ENCODE measurements at places on chromosomes 7 and 10.

DNA sequence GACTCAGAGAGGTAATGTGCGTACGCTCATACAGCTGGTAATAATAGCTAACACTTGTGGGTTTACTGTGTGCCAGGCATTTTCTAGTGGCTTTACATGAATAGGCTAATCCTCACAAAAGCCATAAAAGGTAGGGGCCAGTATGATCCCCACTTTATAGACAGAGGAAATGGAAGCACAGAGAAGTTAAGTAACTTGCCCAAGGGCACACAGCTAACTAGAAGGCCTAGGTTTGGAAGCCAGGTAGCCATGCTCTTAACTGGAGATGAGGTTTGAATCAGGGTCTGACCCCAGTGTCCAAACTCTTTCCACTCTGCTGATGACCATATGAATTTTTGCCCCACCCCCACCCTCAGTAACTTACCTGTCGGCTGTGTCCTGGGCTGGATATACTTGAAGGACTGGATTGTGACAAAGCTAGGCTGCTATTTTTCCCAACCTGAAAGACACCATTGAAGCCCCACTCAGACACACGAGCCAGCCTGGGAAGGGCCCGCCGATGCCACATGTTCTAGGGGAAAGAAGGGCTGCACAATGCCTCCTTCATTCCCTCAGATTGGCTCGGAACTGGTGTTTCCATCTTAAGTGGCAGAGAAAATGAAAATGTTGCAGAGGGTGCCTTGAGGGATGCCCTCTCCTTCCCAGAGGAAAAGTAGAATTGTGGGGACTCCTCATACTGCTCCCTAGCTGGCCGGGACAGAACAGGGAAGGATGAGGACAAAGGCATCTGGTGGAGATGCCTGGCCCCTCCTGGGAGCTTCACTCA, 29.1 kb upstream of the EFCAB10 start:
- H3K4me1 ChIP-seq, result no peaks in the 10 kb centered on the region
- H3K27ac ChIP-seq, result no peak overlapping the region
- DNase-seq, result no peak
- H3K36me3 ChIP-seq, result peaks cover 21% of the 10 kb centered on the region
- H3K27me3 ChIP-seq, result no peaks in the 10 kb centered on the region
- H3K4me3 ChIP-seq, result no peak overlapping the region

DNA sequence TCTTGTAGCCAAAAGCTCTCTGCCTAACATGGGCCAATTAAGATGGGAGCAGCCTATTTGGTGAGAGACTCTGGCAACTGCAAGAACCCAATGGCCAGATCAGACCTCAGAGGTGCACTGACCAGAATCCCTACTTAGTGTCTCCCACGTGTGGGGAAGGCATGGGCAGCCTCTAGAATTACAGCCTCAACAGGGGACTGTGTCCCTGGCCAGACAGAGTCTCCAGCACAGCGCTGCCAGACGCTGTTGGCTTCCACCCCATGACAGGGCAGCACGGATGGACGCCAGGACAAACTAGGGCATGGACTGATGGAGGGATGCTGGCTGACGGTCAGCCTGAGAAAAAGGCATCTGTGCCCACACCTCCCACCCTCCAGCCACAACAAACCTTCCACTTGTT, 729.3 kb upstream of the AUTS2 start:
- DNase-seq, result no peak
- H3K36me3 ChIP-seq, result no peaks in the 10 kb centered on the region
- no peak overlapping the region for H3K27ac ChIP-seq
- no peak overlapping the region for H3K4me3 ChIP-seq

GRCh38 chr10:52390388-52390787, 76.3 kb downstream of the DKK1 start:
- H3K27ac ChIP-seq, result no peak overlapping the region
- H3K36me3 ChIP-seq, result no peaks in the 10 kb centered on the region
- no peak overlapping the region for H3K4me3 ChIP-seq
- no peak for DNase-seq

DNA sequence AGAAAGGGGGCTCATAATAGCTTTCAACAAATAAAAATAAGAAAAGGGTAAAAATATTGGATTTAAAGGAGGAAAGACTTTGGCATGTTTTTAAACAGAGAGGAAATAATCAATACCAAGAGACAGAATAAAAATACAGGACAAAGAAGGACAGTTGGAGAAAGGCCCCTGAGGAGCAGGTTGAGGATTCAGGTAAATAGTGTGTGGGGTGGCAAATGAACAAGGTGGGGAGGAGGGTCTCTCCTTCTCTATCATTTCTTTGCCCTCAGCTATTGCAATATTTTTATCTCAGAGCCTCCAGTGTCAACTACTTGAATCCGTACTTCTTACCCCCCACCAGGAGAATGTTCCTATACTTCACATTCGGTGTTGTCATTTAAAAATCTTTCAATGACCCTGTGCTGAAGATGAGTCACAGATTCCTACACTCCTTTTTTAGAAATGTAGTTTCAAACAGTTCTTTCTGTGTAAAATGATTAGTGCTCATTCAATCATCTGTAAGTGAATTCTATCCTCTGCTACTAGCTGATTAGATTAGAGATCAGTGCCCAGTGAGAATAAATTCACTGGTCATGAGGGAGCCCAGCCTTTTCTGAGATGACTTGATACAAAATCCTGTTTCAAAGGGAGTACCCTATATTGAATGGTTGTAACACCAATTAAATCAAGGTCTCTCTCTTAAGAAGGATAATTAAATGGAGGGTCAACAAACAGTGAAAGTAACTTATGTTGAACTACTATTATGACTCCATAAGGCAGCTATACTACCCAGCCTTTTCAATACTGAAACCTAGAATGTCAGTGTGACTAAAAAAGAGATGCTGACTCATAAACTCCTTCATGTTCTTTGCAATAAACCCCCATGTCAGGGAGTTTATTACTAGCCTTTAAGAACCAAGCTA, 50.4 kb upstream of the WNT16 start:
- H3K36me3 ChIP-seq, result no peaks in the 10 kb centered on the region
- no peaks in the 10 kb centered on the region for H3K4me1 ChIP-seq

DNA sequence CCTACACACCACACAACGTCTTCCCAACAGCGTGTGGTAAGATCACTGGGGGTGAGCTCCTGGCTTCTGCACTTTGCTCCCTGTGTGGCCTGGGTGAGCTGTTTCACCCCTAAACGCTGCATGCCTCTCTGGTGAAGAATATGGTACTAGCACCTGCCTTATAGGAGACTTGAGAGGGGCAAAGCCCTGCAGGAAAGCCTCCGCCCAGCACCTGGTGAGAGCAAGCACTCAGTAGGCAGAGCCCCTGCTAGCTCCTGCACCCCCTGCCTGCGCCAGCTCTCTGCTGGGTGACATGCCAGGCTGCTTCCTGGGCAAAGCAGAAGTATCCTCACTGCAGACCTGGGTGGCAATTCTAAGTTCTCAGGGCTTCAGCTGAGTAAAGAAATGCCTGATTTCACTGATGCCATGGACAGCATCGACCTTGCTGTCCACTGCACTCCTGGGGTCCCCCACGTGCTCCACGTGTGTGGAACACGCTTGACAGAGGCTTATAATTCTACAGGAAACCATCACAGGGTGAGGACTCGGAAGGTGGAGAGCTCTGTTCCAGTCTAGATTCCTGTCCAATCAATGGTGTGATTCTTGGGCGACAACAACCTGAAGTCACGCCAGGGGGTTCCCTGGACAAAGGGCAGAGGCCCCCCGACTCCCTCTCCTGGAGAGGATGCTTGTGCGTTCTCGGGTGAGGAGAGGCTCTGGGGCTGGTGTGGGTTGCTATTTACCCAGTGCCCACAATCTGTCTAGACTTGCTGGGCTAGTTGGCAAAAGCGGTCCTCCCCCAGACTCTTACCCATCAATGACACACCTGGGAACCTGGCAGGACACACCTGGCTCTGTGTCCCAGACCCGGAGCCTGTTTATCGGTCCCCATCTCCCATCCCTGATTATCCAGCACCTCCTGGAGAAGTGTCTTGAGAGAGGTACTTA, 5.0 kb upstream of the CALML5 start:
- DNase-seq, result no peak
- no peak overlapping the region for H3K4me3 ChIP-seq
- H3K4me1 ChIP-seq, result no peaks in the 10 kb centered on the region
- H3K36me3 ChIP-seq, result no peaks in the 10 kb centered on the region

DNA sequence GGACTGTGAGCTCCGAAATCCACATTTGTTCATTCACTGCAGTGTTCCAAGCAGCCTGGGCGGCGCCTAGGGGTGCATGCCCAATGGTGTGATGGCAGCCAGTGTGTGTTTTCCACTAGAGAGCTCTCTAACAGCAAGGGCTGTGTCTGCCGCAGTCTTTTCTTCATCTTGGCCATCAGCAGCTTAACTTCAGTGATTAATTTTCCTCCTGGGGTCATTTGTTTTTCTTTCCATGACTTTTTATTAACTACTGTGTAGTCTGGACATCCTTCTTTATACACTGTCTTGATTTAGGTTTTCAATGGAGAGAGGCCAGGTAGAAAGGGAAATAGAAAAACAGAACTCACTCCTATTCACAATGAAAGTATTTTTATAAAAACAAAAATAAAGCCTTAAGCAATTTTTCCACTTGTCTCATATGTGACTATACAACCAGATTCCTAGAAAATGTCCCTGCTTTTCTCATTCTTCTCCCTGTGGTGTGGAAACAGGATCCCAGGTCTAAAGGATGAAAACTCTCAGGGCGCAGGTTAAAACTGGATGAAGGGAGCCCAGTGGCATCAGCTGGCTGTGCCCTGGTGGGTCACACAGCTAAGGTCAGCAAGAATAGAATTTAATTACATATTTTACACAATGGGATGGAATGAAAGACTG, 176.8 kb downstream of the PKD1L1 start:
- DNase-seq, result no peak
- H3K36me3 ChIP-seq, result no peaks in the 10 kb centered on the region
- no peak overlapping the region for H3K4me3 ChIP-seq
- peaks cover 6% of the 10 kb centered on the region for H3K27me3 ChIP-seq
- no peak overlapping the region for H3K27ac ChIP-seq

GRCh38 chr7:92422926-92423325, 24.4 kb upstream of the GATAD1 start:
- no peaks in the 10 kb centered on the region for H3K4me1 ChIP-seq
- no peaks in the 10 kb centered on the region for H3K27me3 ChIP-seq
- no peak overlapping the region for H3K27ac ChIP-seq
- H3K4me3 ChIP-seq, result no peak overlapping the region
- no peaks in the 10 kb centered on the region for H3K36me3 ChIP-seq
- no peak for DNase-seq

- H3K27me3 ChIP-seq, result no peaks in the 10 kb centered on the region
- no peaks in the 10 kb centered on the region for H3K36me3 ChIP-seq
- DNase-seq, result no peak
- H3K4me1 ChIP-seq, result peaks cover 13% of the 10 kb centered on the region
Observed at GRCh38 chr7:106038916-106039315, 73.2 kb downstream of the SYPL1 start.

DNA sequence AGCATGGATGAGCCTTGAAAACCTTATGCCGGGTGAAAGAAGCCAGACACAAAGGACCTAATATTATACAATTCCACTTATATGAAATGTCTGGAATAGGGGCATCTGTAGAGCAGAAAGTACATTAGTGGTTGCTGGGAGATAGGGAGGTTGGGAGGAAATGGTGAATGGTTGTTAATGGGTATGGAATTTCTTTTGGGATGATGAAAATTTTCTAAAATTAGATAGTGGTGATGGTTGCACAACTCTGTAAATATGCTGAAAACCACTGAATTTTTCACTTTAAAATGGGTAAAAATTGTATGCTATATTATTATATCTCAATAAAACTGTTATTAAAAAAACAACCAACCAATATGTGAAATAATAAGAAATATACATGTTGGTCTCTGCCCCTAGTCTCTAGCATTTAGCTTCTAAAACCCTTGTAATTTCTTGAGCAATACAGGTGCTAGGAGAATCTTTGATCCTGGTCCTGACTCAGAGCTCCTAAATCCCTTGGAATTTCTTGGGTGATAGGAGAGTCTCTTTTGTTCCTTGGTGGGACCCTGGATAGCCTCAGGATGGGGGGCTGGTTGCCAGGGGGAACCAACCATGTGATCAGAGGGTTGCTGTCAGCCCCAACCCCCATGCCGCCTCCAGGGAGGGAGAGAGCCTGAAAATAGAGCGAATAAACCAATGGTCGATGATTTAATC, 64.0 kb downstream of the TACR2 start:
- H3K27me3 ChIP-seq, result no peaks in the 10 kb centered on the region
- H3K36me3 ChIP-seq, result peaks cover 10% of the 10 kb centered on the region
- DNase-seq, result no peak
- H3K4me1 ChIP-seq, result peaks cover 49% of the 10 kb centered on the region

- no peak for DNase-seq
- H3K4me1 ChIP-seq, result no peaks in the 10 kb centered on the region
Observed at GRCh38 chr7:47285860-47286491, 295.9 kb downstream of the TNS3 start.

GRCh38 chr10:89490596-89491335, 44.6 kb downstream of the SLC16A12 start:
- H3K4me3 ChIP-seq, result no peak overlapping the region
- no peaks in the 10 kb centered on the region for H3K27me3 ChIP-seq
- H3K36me3 ChIP-seq, result no peaks in the 10 kb centered on the region

GRCh38 chr7:78959477-78959876, 494.0 kb downstream of the MAGI2 start:
- H3K27me3 ChIP-seq, result no peaks in the 10 kb centered on the region
- DNase-seq, result no peak
- H3K4me1 ChIP-seq, result no peaks in the 10 kb centered on the region
- H3K27ac ChIP-seq, result no peak overlapping the region

- no peak overlapping the region for H3K27ac ChIP-seq
- H3K4me1 ChIP-seq, result no peaks in the 10 kb centered on the region
- DNase-seq, result no peak
- no peaks in the 10 kb centered on the region for H3K36me3 ChIP-seq
- H3K4me3 ChIP-seq, result no peak overlapping the region
Observed at GRCh38 chr10:133194151-133194550, 34.1 kb downstream of the KNDC1 start.

DNA sequence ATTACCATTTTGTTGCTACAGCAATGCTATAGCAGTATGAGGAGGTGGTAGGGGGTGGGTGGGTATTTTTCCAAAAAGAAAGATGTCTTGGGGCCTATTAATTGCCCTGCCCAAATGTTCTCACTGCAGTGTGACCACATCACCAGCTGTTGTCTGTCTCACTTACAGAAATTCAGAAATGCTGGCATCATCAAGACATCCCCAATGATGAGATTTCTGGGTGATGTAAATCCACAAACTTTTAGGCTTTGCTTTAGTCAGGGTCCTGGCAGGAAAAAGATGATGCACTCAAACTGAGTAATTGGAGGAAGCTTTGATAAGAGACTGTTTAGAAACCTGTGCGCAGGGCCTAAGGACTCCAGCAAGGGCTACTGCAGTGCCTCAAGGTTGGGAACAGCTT, 56.2 kb upstream of the OPN4 start:
- no peak overlapping the region for H3K4me3 ChIP-seq
- no peaks in the 10 kb centered on the region for H3K36me3 ChIP-seq
- no peak for DNase-seq
- peaks cover 5% of the 10 kb centered on the region for H3K4me1 ChIP-seq
- H3K27ac ChIP-seq, result no peak overlapping the region

DNA sequence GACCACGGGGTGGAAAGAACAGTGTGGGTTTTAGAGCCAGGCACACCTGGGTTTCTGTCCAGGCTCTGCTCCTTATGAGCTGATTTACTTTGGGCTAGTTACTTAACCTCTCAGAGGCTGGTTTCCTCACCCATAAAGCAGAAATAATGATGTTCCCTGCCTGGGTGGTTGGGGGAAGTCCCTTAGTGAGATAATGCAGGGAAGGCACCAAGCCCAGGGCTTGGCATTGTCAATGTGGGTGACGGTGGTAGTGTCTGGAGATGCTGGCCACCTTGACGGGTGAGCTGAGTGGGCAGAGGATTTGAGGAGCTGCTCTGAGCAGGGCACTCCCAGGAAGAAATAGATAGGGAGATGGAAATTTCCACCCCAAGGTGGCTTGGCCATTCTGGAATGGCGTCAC, 65.2 kb downstream of the SH2D4B start:
- DNase-seq, result no peak
- H3K4me1 ChIP-seq, result no peaks in the 10 kb centered on the region
- no peak overlapping the region for H3K4me3 ChIP-seq
- H3K27ac ChIP-seq, result no peak overlapping the region
- no peaks in the 10 kb centered on the region for H3K36me3 ChIP-seq
